Heart left ventricle (tissue), 16 donors: ENCODE measurements at places on chromosomes 4 and X. TPM values are rescaled to one million over a fixed set of nuclear protein-coding genes. Genes with fewer than 3 reads are reported as not detected.

DNA sequence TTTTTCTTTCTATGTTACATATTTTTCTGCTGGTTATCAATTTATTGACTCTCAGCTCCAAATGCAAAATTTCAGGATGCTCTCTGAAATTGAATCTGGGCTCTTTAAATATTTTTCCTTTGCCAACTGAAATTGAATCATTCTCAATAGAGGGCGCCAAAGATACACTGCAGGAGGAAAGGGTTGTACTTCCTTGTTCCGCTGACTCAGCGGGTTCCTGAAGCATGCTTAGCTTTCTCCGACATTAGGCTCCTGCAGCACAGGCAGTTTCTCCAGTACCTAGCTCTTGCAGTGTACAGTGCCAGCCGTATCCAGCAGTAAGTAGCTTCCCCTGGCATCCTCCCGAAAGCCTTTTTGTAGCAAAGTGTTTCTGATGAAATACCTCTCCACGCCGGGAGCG lies 28.8 kb upstream of the CFAP47 start:
- no peaks in the 10 kb centered on the region for H3K36me3 ChIP-seq
- H3K27me3 ChIP-seq = no peaks in the 10 kb centered on the region
- DNase-seq = no peak
- H3K27ac ChIP-seq = no peak overlapping the region
- H3K4me1 ChIP-seq = no peaks in the 10 kb centered on the region

DNA sequence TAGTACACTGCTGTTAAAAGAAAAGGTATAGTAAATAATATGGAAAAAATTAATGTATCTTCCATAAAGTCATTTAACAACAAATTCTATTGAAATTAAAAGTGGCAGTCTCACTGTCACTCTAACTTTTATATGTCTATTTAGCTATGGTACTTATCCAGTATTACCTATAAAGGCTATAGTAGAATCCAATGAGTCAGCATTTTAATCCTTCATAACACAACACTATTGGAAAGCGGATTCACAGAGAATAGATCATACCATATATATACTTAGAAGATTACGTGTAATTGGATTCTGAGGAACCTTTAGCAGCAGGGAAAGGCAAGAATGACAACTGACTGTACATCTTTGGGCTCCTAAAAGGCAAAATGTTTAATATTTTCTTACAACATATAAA lies 1942.6 kb downstream of the PCDH7 start:
- H3K36me3 ChIP-seq = no peaks in the 10 kb centered on the region
- no peak overlapping the region for H3K27ac ChIP-seq
- no peak for DNase-seq
- no peaks in the 10 kb centered on the region for H3K27me3 ChIP-seq
- H3K4me1 ChIP-seq = no peaks in the 10 kb centered on the region

DNA sequence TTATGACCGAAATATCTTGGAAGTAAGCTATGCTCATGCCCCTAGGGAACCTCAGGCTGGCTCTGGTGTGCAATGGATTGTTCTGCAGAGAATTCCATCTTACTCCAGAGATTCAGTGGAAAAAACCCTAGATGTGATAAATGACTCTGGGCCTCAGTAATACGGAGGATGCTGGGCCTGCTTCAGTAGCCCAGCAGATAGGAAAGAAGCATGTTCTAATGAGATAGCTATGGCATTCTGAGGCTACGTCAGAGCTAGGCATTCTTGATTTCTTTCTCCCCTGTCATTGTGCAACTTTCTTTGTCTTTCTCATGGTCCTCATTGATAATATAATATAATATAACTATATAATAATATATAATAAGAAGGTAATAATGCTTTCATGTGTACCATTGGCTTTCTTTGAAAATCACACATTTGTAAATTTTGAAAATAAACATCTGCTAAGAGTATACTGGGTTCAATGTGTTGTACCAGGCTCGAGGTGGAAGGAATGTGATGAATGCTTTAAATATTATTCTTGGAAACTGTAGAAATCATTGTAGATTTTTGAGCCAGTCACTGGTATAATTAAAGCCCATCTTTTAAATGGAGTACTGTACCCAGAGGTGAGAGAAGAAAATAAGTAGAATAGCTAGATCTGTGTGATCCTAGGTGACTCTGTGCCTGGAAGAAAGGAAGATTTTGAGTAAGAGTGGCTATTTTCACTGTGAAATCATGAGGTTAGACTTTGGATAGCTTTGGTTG lies 152.0 kb downstream of the IL15 start:
- no peak for DNase-seq
- H3K4me1 ChIP-seq = no peaks in the 10 kb centered on the region
- no peaks in the 10 kb centered on the region for H3K36me3 ChIP-seq
- H3K27ac ChIP-seq = no peak overlapping the region

DNA sequence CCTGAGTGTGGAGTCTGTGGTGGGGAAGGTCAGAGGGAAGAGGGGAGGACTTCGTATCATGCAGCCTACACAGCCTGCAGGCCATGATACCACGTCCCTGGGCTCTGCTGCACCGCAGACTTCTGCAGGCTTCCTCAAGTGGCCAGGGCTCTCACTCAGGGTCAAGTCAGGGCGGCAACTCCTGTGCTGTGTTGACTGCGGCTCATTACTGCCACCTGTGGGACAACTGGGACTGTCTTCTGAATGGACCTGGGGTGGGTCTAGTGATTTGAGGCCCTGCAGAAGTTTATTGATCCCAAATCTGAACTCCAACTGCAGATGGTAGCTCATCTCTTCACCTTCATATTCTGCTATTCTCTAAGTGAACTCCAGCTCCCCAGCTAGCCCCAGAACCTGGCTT lies 167.1 kb downstream of the NSUN7 start:
- H3K4me1 ChIP-seq = peaks cover 34% of the 10 kb centered on the region
- peaks cover 10% of the 10 kb centered on the region for H3K36me3 ChIP-seq
- peak; percentile 35 for DNase-seq
- no peak overlapping the region for H3K4me3 ChIP-seq
- no peaks in the 10 kb centered on the region for H3K27me3 ChIP-seq

DNA sequence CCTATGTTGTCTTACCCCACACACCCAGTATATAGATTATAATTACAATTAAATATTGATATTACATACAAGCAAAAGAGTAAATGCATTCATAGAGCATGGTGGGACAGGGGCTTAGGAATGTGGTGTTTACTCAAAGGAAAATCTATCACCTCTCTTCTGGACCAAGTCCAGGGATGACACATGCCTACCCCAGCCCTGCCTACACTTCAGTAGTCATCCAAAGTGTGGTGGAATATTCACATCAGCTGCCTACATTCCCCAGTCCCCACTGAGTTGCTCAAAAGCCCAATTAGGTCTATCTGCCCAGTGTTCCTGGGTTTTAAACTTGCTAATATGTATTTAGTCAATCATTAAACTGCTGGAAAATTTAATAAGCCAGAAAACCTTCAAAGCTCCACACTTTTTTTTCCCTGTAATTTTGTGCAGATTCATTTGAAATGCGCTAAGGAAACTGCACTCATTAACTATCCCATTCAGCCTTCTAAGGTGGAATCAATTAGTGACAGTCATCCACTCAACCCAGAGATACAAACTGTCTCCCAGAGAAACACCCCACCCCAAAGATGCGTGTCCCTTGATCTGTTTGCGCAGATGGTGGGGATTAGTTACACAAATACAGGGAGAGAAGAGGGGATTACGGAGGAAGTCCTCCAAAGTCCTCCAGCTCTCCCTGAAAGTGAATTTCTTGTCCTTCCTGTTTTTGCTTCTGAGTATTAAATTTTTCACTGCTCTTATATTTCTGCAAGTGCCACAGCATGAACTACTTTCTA lies 91.7 kb upstream of the KDR start:
- no peaks in the 10 kb centered on the region for H3K36me3 ChIP-seq
- H3K4me1 ChIP-seq = no peaks in the 10 kb centered on the region
- no peak for DNase-seq
- H3K4me3 ChIP-seq = no peak overlapping the region
- H3K27me3 ChIP-seq = no peaks in the 10 kb centered on the region

- no peak overlapping the region for H3K4me3 ChIP-seq
- H3K4me1 ChIP-seq = no peaks in the 10 kb centered on the region
- no peak for DNase-seq
- no peak overlapping the region for H3K27ac ChIP-seq
- H3K27me3 ChIP-seq = no peaks in the 10 kb centered on the region
Measured at GRCh38 chr4:74297539-74297938, 10.7 kb upstream of the EPGN start.

GRCh38 chr4:87313756-87314155 lies 8.9 kb downstream of the HSD17B13 start:
- H3K27me3 ChIP-seq = no peaks in the 10 kb centered on the region
- H3K27ac ChIP-seq = no peak overlapping the region
- H3K4me3 ChIP-seq = no peak overlapping the region
- H3K36me3 ChIP-seq = no peaks in the 10 kb centered on the region
- DNase-seq = no peak
- H3K4me1 ChIP-seq = no peaks in the 10 kb centered on the region

- no peak for DNase-seq
- H3K27ac ChIP-seq = no peak overlapping the region
- no peaks in the 10 kb centered on the region for H3K27me3 ChIP-seq
Measured at GRCh38 chr4:74320559-74321118, 12.4 kb downstream of the EPGN start.

DNA sequence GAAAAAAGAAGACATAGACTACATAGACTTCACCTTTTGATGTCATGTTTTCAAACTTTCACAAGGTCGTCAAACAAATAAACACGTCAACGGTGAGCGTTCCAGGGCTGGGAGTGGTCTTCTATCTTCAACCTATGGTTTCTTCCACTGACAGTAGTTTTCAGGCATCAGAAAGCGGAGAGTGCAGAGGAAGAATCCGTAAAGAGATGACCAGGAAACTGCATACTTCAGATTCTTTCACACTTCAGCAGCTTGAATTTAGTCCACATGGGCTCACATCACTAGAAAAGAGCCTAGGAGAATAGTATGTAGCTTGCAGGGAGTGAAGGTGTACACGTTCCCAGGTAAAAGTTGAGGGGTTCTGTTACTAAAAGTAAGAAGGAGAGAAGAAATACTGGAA lies 58.5 kb downstream of the NPY1R start:
- H3K27me3 ChIP-seq = no peaks in the 10 kb centered on the region
- no peak for DNase-seq
- no peaks in the 10 kb centered on the region for H3K4me1 ChIP-seq

DNA sequence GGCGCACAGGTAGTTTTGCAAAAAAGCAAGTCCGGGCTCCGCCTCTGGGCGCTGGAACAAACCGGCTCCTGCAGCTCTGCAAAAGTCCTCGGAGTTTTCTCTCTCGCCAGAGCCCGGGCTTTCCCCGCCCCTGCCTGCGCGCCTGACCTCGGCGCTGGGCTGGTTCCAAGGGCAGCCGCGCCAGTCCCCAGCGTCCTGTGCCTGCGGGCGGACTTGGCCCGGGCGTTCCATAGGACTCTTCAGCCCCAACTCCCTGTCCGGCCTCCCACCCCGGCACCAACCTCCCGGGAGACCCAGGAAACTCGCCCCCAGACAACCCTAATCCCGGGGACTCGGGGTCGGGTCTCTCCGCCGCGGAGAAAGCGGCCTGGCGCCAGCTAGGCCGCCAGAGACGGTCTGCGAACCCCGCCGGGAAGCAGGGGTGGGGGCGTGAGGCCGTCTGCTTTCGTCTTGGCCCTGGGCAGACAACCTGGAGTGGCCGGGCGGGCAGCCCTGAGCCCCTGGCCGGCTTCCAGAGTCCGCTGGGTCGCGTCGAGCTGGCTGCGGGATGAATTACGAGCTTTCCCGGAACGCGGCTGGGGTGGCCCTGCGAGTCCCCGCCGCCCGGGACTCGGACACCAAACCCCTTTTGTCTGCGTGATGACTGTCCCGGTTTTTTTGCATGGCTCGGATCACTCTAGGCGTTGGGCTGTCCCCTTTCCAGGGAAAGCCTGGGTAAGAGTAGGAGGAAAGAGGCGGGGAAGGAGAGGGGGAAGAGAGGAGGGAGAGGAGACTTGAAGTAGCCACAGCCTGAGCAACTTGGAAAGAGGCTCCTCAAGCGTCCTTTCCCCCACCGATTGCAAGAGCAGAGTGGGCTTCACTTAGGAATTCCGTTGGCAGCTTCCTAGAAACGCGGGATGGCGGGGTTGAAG lies 916 bp downstream of the MXRA5 start:
- peak overlapping the region; percentile 65 for H3K27ac ChIP-seq
- no peaks in the 10 kb centered on the region for H3K36me3 ChIP-seq
- DNase-seq = peak; percentile 66
- H3K4me1 ChIP-seq = no peaks in the 10 kb centered on the region
- peak overlapping the region; percentile 47 for H3K4me3 ChIP-seq

DNA sequence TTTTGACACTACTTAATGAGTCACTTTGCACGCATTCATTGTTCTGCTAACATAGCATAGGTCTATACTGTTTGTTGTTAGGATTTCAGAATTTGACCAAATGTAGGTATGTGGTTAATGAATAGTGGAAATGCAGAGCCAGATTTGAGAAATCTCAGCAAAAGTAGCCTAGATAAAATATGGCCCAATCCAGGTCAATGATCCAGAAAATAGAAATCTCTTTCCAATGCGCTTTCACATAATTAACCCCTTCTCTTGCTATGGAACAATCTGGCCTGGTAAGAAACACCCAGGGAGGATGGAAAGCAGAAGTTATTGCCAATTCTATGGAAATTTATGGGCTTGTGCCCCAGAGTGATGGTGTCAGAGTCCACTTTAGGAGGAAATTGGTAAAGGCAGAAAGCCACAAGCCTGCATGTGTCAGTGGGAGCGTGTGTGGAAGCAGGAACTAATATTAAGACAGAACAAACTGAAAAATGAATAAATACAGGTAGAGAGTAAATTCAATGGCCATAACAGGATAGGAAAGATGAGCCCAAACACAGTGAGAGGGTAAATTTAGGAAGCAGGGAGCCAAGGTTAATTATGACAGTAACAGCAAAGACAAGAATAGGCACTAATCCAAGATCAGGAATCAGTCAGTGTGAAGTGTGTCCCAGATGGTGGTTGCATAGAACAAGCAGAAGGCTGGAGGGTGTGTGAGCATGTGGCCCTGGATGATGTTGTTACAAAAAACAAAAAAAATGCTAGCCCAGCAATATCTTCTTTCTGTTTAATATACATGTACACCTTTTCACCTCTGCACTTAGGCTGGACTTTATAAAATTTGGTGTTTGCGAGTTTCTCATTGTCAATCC lies 102.9 kb downstream of the SYTL5 start:
- no peak overlapping the region for H3K27ac ChIP-seq
- DNase-seq = no peak
- H3K36me3 ChIP-seq = no peaks in the 10 kb centered on the region

GRCh38 chr4:139735381-139736273 lies 70.0 kb downstream of the MGST2 start:
- peak; percentile 56 for DNase-seq
- no peaks in the 10 kb centered on the region for H3K36me3 ChIP-seq
- no peaks in the 10 kb centered on the region for H3K27me3 ChIP-seq
- H3K4me1 ChIP-seq = peaks cover 23% of the 10 kb centered on the region

GRCh38 chr4:70627620-70628019 lies 924 bp upstream of the ENAM start:
- H3K27me3 ChIP-seq = no peaks in the 10 kb centered on the region
- H3K36me3 ChIP-seq = no peaks in the 10 kb centered on the region
- no peak overlapping the region for H3K4me3 ChIP-seq
- no peak overlapping the region for H3K27ac ChIP-seq
- no peak for DNase-seq

MAP9 gene
- total RNA-seq = 9.0 TPM

STARD8 gene
- total RNA-seq = 7.1 TPM

NDST4 gene
- not detected for total RNA-seq

INPP4B gene
- 128 TPM for total RNA-seq
